ENCODE measurements at places on chromosomes 5 and 9. TPM values are rescaled to one million over a fixed set of nuclear protein-coding genes. Genes with fewer than 3 reads are reported as not detected.

GRCh38 chr5:139861021-139861888, 65.6 kb downstream of the PSD2 start:
- no peak for DNase-seq

Gene LYSMD3
- polyA plus RNA-seq: 28.2 TPM

DNA sequence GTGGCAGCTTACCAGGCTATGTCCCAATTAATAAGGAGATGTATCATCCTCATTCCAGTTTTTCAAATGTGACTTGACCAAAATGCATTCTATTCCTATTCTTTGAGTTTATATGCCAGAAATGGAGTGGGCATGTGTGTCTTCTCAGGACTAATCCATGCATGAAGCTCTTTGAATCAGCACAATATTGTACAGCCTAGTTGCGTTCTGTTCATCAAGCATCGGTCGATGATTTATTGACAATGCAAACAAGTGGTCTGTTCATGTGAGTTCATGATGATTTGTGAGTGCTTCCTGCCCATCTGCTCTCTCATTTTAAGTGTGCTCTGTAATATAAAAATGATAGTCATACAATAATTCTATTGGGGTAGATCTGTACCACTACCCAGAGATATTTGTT, 48.3 kb downstream of the PALM2AKAP2 start:
- DNase-seq: no peak

GRCh38 chr9:108973895-108974294, 39.4 kb downstream of the CTNNAL1 start:
- no peak for DNase-seq

Gene FGF18
- polyA plus RNA-seq: 0.61 TPM

Gene SHLD3
- 3.2 TPM for polyA plus RNA-seq

DNA sequence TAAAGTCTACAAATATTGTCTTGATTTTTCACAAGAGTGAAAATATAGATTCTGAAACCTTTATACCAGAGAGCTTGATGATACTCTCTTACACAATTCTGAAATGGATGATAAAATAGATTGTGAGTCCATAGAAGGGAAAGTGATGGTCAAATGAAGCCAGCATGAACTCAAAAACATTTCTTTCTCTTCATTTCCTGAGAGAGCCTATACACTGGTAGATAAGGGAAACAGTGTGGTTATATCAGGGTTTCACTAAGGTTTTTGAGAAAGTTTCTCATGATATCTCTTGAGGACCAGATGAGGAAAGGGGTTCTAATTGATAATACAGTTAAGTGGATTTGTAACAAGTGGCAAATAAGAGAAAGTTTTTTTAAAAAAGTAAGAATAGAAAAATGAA, 254.1 kb downstream of the PJA2 start:
- DNase-seq: no peak

DNA sequence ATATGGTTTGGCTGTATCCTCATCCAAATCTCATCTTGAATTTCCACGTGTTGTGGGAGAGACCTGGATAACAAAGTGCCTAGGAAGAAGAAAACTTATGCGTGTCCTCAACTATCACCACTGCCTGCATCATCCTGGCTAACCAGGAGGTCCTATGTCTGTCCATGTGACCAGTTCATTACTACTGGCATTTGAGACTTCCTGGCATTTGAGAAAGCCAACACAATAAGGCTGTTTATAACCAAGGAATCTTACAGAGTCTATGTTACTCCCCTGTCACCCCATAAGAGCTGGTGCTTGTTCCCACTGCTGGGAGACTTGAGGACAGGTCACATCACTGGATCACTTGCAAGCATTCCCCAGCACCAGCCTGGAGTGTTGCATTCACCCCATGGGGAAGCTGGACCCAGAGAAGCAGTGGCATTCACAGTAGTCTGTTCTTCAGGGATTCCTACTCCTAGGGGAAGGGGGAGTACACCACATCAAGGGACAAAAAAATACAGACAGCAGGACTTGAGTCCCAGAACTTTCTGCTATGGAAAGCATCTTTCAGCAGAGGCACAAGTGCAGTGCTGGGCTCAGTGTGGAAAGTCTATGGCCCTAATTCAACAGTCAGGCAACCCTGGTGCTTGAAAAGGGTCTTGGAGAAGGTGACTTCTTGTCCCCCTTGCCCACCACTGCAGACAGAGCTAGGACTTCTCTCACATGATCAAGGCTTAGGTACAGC, 717.1 kb downstream of the SEMA5A start:
- DNase-seq: no peak

DNA sequence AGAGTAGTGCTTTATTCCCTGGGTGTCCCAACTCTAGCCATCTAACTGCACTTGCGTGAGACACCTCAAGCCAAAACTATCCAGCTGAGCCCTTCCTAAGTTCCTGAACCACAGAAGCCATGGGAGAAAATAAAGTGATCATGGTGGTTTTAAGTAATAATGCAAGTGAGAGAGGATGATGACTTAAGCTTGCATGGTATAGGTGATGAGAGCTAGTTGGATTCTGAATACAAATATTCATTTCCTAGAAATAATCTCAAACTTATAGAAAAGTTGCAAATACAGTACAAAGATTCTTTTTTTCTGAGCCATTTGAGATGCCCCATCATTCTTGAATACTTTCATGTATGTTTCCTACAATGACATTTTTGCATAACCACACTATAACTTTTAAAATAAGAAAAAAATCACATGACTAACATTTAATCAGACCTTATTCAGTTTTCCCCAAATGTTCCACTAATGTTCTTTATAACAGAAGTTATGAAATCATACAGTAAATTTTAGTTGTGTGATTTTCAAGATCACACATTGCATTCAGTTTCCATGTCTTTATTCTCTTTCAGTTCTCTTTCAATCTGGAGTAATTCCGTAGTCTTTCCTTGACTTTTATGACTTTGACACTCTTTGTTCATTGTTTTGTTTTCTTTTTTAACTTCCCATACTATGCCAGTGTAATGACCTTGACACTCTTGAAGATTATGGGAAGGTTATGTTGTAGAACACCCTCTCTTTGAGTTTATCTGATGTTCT, 5.5 kb upstream of the AK3 start:
- no peak for DNase-seq

- no peak for DNase-seq
These were observed 56.8 kb downstream of the FAT2 start for GRCh38 chr5:151534350-151534749.

Gene PHF24
- 0.13 TPM for polyA plus RNA-seq

DNA sequence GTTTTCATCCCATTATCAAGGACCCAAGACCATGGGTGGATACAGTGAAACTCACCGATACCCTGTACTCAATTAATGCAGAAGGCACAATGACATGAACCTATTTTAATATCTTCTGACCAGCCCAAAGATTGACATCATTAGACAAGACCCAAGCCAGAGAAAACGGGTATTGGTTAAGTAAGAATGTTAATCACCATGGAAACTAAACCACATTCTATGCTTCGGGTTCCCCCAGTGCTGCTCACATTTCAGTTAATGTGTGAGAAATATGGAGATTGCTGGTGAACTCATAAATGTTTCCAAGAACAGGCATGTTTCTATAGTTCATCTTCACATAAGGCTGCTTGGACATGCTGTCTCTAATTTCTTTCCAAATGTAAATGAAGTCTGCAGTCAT, 77.0 kb downstream of the IRX2 start:
- no peak for DNase-seq

Gene PFN3
- polyA plus RNA-seq: 6.2 TPM

- DNase-seq: no peak
These were observed 91.9 kb downstream of the MARCHF3 start for GRCh38 chr5:126938466-126938865.

GRCh38 chr9:100394816-100395215, 32.1 kb upstream of the MSANTD3 start:
- DNase-seq: no peak

- DNase-seq: no peak
These were observed 38.0 kb downstream of the PAX5 start for GRCh38 chr9:36995927-36996705.

DNA sequence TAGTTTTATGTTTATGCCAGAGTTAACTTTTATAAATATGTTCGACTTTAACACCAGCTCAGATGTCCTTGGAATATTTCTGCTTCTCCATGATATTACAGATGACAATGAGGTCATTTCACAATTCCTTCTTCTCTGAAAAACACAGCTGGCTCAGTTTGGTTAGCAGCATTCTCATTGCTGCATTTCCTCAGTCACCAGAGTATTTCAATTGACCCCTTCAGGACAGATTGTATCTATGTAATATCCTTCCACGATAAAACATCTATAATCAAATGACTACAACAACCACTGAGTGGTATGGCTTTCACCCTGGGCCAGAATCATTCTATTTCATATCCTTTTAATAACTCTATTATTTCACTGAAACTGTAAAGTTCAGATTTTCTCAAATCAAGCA, 148.7 kb downstream of the OXCT1 start:
- DNase-seq: no peak

- DNase-seq: no peak
These were observed 103.4 kb downstream of the GDNF start for GRCh38 chr5:37736397-37736796.

Gene CAMLG
- polyA plus RNA-seq: 59.3 TPM

Gene TRIM32
- 23.7 TPM for polyA plus RNA-seq

Gene RORB
- 0.17 TPM for polyA plus RNA-seq

Gene MRPS30
- polyA plus RNA-seq: 65.0 TPM

- DNase-seq: no peak
These were observed 12.2 kb upstream of the MEGF9 start for GRCh38 chr9:120726484-120726883.

Gene PCDHGA1
- polyA plus RNA-seq: 1.0 TPM

Gene CTNNAL1
- polyA plus RNA-seq: 58.0 TPM

- DNase-seq: peak; percentile 47
These were observed 868 bp downstream of the KDM4C start for GRCh38 chr9:6758498-6759184.

DNA sequence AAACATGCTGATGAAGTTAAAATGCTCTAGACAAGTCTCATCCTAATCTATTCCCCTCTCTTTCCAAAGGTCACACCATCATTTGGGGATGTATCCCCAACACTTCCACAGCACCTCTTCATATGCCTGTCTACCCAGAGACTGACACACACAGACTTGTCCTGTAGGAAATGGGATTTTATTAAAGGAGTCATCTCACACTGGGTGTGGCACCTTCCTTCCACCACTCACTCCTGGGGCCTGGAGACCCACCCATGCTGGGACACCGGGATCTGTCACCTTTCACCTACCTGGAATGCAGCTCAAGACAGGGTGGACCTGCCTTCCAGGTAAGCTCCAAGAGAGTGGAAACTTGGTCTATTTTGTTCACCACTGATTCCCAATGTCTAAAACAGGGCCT, 99.4 kb upstream of the HAND1 start:
- no peak for DNase-seq

DNA sequence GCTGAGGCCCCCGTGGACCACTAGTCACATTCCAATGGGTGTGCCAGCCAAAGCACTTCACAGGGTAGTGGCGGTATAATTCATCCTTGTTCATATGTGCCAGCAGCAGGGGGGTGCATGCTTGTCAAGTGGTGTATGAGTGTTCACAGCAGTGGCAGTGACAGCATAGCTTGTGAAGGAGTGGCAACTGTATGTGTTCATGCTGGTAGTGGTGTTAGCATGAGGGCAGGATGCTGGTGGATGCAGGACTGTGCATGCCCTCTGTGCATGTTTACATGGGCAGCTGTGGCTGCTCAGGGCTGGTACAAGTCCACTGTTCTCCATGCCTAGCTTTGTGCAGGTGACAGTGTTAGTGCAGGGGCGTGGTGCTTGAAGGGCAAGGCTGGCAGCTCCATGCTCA, 253.4 kb upstream of the DMAC1 start:
- no peak for DNase-seq

Gene ACTBL2
- polyA plus RNA-seq: not detected

Gene FOXD4
- polyA plus RNA-seq: 0.42 TPM

Gene MUSK
- polyA plus RNA-seq: 0.15 TPM

DNA sequence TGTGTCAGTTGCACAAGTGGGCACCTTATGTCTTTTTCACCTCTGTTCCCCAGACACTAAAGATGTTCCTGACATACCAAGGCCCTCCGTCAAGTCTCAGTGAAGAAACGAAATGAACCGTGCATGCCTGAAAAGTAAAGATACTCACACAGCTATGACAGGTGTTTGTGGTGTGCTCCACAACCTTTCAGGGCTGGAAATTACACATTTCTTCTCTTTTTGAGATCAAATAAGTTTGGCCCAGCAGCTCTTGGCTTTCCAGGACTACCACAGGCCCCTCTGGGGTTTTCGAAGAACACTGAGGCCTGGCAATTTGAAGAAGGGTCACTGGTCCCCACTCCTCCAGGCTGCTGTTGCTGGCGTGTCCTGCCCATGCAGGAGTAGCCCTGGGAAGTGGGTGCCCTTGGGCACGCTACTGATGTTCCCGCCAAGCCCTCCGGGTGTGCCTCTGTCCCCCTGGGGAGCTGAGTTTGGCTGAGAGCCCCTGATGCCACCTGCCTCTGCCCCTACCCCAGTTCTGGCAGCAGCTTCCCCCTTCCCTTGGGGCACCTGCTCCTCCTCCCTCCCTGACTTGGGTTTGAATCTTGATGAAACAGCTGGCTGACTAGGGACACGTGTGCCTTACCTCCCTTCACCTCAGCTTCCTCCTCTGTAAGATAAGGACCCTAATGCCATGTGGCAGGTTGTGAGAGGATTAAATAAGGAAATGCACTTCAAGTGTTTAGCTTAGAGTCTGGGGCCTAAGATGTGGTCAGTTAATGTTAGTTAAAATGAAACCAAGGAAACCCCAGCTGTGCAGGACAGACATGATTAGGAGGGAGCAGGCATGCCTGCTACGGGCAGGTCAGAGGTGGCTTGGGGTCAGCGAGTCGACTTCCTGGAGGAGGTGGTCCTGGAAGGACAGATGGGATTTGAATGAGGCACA, 49.1 kb upstream of the GADD45G start:
- DNase-seq: no peak

DNA sequence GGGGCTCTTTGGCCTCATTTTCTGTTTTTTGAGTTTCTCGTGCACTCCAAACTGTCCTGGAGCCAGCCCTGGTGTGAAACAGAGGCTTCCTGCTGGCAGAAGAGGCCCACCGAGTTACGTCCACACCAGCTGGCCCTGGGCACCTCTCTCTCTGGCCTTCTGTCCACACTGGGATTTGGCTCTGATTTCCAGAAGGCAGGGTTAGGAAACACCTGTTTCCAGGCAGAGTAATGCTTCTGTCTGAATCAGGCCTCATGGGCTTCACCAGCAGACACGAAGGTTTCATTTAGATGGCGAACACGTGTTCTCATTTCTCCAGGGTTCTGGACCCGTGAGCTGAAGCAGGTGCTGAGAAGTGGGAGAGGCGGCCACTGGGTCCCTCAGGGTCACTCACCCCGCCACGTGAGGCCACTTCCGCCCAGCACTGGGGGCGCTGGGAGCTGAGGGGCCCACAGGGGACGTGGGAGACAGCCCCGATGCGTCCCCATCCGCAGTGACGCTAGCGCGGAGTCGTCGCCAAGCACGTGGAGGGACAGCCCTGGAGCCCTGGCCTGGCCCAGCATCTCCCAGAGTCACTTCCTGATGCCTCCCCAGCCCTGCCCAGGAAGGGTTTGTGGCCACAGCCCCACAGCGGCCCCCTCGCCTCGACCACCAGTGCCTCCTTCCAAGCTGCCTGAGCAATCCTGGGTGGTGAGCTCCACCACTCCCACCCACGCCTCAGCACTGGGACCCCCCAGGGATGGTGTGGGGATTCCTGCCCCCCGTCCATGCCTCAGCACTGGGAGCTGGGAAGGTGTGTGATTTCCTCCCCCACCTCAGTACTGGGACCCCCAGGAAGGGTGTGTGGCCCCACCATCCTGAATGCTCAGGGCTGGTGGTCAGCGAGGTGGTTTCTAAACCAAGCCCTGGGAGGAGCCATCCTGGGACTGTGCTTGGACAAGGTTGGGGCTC, 4.9 kb upstream of the LRRC14B start:
- no peak for DNase-seq

GRCh38 chr5:123001808-123002207, 34.7 kb downstream of the PPIC start:
- no peak for DNase-seq
